Liver (tissue), 10 donors: ENCODE measurements at places on chromosomes 5 and 9. TPM values are rescaled to one million over a fixed set of nuclear protein-coding genes. Genes with fewer than 3 reads are reported as not detected.

DNA sequence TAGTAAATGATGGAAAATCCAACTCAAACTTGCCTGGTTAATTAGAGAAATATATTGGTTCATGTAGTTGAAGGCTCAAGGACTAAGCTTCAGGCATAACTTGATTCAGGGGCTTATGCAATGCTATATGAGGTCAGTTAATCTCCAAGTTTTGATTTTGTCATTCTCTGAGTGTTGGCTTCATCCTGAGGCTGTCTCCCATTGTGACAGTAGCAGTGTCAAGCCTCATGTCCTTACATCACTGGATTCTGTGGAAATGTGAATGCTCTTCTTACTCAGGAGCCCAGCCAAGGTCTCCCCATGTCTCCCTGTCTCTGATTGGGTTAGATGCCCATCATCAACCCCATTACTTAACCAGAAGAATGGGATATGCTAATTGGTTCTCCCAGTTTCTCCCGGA is 44.4 kb upstream of the SNX2 start:
- no peak for DNase-seq
- H3K4me1 ChIP-seq, result no peaks in the 10 kb centered on the region
- no peaks in the 10 kb centered on the region for H3K36me3 ChIP-seq
- H3K4me3 ChIP-seq, result no peak overlapping the region
- no peaks in the 10 kb centered on the region for H3K27me3 ChIP-seq

DNA sequence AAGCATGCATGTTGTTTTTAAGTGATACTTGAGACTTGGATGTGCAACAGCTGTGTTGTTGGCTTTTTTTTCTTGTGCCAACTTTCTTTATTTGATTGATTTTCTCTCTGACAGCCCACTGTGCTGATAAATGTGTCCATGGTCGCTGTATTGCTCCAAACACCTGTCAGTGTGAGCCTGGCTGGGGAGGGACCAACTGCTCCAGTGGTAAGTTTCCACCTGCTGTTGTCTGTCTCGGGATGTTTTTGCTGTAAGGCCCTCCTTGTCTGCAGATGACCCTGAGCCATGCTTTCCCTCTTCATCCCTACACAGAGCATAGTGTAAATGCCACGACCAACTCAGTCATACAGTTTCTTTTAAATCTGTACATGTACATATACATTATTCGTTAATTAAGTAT is 79.2 kb downstream of the MEGF10 start:
- H3K36me3 ChIP-seq, result no peaks in the 10 kb centered on the region
- H3K27me3 ChIP-seq, result no peaks in the 10 kb centered on the region

- DNase-seq, result no peak
- no peaks in the 10 kb centered on the region for H3K36me3 ChIP-seq
- peaks cover 2% of the 10 kb centered on the region for H3K27me3 ChIP-seq
- no peak overlapping the region for H3K4me3 ChIP-seq
- no peak overlapping the region for H3K27ac ChIP-seq
Measured at GRCh38 chr9:92988215-92988768, 41.0 kb downstream of the FGD3 start.

DNA sequence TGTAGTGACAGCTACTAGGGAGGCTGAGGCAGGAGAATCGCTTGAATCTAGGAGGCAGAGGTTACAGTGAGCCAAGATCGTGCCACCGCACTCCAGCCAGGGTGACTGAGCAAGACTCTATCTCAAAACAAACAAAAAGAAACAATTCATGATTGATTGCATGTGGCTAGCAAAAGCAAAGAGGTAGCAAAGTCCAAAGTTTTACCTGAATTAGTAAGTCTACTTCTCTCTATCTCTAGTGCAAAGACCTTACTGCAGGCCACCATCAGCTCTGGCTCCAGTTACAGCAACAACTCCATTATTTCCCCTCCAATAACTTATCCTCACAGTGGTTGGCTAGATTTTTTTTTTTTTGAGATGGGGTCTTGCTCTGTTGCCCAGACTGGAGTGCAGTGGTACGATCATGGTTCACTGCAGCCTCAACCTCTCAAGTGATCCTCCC is 6.2 kb upstream of the SAR1B start:
- H3K27ac ChIP-seq, result peak overlapping the region; percentile 40
- no peak overlapping the region for H3K4me3 ChIP-seq
- H3K27me3 ChIP-seq, result no peaks in the 10 kb centered on the region
- no peak for DNase-seq
- no peaks in the 10 kb centered on the region for H3K36me3 ChIP-seq

DNA sequence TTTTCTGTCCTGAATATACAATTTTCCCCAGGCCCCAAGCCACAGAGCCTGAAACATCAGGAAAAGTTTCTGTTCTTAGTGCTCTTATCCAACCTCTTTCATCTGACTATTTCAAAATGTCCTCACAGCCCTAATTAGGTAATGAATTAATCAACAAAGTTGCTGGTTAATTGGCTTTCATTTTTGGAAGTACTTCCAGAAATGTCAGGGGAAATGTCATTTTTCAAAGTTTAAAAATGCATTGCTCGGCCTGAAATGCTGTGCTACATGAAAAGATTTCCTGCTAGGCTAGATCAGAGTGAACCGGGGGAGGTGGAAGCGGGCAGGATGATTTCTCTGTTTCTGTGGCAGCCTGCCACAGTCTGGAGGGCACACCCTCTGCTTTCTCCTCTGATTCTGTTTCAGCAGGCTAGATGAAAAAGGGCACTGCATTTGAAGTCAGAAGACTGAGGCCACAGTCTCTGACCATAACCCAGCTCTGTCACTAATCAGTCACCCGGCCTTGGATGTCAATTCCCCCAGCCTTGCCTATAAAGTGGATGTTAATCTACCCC is 55.9 kb upstream of the BARX1 start:
- no peaks in the 10 kb centered on the region for H3K36me3 ChIP-seq
- no peak overlapping the region for H3K27ac ChIP-seq
- no peak for DNase-seq
- H3K4me3 ChIP-seq, result no peak overlapping the region
- H3K4me1 ChIP-seq, result no peaks in the 10 kb centered on the region

DNA sequence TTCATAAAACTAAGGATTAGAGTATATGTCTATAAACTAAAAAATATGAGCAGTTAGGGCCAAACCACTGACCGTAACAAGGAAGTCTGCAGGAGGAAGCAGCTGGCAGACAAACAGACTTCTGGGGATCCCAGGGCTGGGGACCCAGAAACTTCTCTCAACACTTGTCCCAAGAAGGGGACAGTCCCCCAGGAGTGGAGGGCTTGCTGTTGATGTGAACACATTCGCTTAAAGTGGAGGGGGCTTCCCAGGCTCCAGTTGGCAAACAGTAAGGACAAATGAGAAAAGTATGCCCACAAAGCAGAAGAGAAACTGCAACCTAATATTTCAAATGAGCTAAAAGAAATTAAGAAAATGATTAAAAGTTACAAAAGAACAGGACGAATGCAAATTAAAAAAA is 83.7 kb downstream of the PDE8B start:
- no peaks in the 10 kb centered on the region for H3K4me1 ChIP-seq
- DNase-seq, result no peak
- no peak overlapping the region for H3K4me3 ChIP-seq
- no peaks in the 10 kb centered on the region for H3K27me3 ChIP-seq

DNA sequence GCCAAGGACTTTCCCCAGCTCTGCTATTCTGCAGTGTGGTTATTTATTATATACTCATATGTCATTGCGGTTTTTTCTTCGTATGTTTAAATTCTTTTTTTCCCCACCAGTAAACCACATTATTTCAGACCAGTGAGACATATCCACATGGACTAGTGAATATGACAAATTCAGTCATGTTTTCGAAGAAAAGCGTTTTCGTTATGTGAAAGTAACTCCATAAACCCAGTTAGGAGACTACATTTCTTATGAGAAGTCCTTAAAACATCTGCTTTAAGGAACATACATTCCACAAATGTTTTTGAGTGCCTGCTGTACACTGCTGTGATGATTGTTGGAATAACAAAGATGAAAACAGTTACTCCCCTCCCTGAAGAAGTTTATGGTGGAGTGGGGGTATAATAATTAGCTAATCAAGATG is 591.8 kb upstream of the CLINT1 start:
- no peak overlapping the region for H3K27ac ChIP-seq
- H3K36me3 ChIP-seq, result no peaks in the 10 kb centered on the region
- no peaks in the 10 kb centered on the region for H3K4me1 ChIP-seq
- H3K4me3 ChIP-seq, result no peak overlapping the region

DNA sequence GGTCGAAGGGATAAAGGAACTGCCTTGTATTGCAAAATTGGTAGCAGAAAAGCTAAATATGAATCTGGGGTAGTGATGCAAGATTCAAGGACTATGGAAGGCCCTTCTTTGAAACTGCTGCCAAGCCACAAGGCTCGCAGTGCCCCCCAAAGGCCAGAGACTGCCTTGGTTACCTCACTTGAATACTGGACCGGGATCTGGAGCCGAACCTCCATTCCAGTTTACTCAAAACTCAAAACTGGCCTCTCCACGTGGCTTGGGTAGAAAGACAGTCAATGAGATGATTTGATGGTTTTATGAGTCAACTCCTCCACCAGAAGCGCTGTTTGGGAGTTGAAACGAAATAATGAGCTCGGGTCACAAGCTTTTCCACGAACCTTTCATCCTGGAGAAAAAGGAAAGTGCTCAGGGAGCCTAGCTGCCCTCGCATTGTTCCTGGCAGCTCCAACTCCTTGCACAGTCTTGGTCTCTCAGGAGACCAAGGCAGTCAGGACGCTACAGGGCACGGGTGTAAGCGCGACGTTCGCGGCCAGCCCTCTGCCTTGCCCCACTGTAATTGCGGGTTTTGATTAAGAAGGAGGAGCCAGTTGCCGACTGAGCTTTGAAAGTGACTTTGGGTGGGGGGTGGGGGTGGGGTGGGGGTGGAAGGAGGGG is 2.8 kb downstream of the ST8SIA4 start:
- DNase-seq, result no peak
- peak overlapping the region; percentile 66 for H3K27ac ChIP-seq
- H3K36me3 ChIP-seq, result no peaks in the 10 kb centered on the region
- peak overlapping the region; percentile 42 for H3K4me3 ChIP-seq

Gene DAB2IP
- 3.1 TPM for total RNA-seq

Gene SLC34A3
- not detected for total RNA-seq

DNA sequence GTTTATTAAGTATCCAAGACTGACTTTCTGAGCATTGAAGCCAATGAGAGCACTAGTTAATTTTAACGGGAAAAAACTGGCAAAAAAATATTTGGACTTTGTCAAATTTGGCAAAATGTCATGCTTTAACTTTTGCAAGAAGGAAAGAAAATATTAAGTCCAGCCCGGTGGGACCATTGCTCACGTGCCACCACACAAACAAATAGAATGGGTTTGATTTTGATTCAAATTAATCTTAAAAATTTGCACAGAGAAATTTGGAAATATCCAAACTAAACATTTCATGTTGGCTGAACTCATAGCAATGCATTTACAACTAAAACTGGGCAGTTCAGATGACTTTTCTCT is 302.2 kb downstream of the EBF1 start:
- H3K27me3 ChIP-seq, result no peaks in the 10 kb centered on the region
- no peak overlapping the region for H3K4me3 ChIP-seq
- no peak for DNase-seq
- no peak overlapping the region for H3K27ac ChIP-seq
- H3K36me3 ChIP-seq, result no peaks in the 10 kb centered on the region

Gene GNG10
- total RNA-seq, result 20.2 TPM

- H3K36me3 ChIP-seq, result no peaks in the 10 kb centered on the region
- DNase-seq, result no peak
- no peaks in the 10 kb centered on the region for H3K27me3 ChIP-seq
Measured at GRCh38 chr5:53434541-53434940, 45.9 kb upstream of the FST start.

DNA sequence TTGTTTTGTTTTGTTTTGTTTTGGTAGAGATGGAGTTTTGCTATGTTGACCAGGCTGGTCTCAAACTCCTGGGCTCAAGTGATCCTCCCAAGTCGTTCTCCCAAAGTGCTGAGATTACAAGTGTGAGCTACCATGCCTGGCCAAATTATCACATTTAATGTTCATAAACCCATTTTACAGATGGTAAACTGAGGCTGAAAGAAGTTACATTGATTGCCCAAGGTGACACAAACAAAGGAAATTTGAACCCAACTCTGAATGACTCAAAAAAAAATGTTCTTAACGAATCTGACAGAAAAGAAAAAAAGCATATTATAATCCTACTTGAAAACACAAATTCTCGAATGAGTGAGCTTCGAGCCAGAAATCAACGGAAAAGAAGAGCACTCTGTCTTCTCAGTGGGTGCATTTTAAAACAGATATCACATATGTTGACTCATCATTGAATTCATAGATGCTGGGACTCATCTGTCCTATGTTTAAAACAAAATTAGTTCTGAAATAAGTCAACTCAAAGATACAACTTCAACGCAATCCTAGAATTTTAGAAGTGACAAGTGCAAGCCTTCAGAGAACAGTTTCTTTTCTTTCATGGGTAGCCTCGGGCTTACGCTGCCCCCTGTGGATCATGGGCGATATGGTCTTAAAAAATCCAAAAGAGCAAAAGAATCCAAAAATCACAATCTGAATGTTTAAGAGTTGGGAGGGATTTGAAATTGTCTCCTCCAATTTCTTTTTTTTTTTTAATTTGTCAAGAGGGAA is 28.4 kb downstream of the TIMD4 start:
- no peaks in the 10 kb centered on the region for H3K27me3 ChIP-seq
- DNase-seq, result no peak

DNA sequence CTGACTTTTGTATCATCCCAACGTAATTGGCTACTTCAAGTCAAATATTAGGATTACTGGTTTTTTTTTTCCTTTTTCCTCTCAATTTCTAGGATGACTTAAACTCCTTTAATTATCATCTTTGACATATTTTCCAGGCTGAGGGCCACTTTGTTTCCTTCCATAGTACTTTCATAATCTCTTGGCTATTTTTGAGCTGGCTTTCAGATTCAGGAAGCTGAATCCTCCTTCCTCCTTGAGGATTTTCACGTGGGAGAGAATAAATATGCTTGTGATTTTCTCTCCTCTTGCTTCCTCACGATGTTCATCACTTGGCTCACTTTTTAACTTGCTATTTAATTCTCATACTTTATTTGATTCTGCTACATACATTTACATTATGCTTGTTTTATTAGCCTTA is 88.1 kb downstream of the ITGA1 start:
- no peak for DNase-seq
- H3K27ac ChIP-seq, result peak overlapping the region; percentile 19
- H3K27me3 ChIP-seq, result no peaks in the 10 kb centered on the region
- H3K4me1 ChIP-seq, result no peaks in the 10 kb centered on the region
- no peaks in the 10 kb centered on the region for H3K36me3 ChIP-seq
- H3K4me3 ChIP-seq, result no peak overlapping the region

GRCh38 chr5:122367456-122367855 is 55.4 kb downstream of the SNCAIP start:
- no peak for DNase-seq
- peaks cover 6% of the 10 kb centered on the region for H3K4me1 ChIP-seq
- no peak overlapping the region for H3K4me3 ChIP-seq
- H3K36me3 ChIP-seq, result no peaks in the 10 kb centered on the region
- H3K27me3 ChIP-seq, result no peaks in the 10 kb centered on the region
- no peak overlapping the region for H3K27ac ChIP-seq

- H3K27me3 ChIP-seq, result no peaks in the 10 kb centered on the region
- no peak for DNase-seq
- no peak overlapping the region for H3K27ac ChIP-seq
- H3K4me3 ChIP-seq, result no peak overlapping the region
Measured at GRCh38 chr5:154646745-154647113, 108.4 kb upstream of the LARP1 start.

Gene PCDHB5
- total RNA-seq, result 0.42 TPM

Gene C5orf46
- total RNA-seq, result not detected

- no peak overlapping the region for H3K27ac ChIP-seq
- H3K36me3 ChIP-seq, result no peaks in the 10 kb centered on the region
- no peak overlapping the region for H3K4me3 ChIP-seq
- H3K27me3 ChIP-seq, result no peaks in the 10 kb centered on the region
- no peak for DNase-seq
Measured at GRCh38 chr5:78706381-78706780, 57.8 kb upstream of the LHFPL2 start.

Gene LHX3
- total RNA-seq, result not detected
